A673 (cell line): ENCODE measurements at places on chromosomes 3 and 15.

GRCh38 chr3:148833223-148833622 lies 5.6 kb downstream of the CPB1 start:
- DNase-seq, result no peak

DNA sequence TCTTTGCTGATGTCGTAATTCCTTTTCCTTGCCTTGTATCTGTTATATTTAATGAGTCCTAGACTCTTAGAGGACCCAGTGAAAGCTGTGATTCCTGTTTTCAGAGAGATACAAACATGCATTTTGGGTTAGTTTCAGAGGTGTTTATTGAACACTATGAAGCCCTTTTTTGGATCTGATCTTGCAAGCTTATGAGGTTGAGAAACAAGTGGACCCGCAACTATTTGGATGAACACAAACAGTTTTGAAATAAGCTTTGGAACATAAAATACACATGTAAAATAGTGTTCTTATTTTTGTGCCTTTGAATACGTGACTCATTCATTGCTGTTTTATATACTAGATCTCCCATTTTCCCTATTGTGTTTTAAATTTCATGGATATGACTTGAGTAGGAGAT lies 33.5 kb downstream of the SNRK start:
- no peak for DNase-seq

DNA sequence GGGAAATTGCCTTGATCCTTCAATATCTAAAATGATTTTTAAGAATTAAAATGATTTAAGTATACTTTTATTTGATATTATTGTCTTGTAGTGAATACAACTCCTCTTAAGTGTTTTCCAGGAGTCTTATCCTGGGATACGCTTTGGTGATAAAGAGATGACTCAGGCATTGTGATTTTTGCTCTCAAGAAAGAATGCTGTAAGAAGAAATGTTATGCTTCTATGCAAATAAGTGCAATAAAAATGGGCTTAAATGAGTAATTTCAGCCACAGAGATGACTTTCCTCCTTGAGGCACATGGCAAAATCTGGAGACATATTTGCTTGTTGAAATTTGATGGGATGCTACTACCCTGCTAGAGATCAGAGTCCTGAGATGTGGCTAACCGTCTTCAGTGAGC lies 358.6 kb upstream of the BCHE start:
- DNase-seq, result no peak

DNA sequence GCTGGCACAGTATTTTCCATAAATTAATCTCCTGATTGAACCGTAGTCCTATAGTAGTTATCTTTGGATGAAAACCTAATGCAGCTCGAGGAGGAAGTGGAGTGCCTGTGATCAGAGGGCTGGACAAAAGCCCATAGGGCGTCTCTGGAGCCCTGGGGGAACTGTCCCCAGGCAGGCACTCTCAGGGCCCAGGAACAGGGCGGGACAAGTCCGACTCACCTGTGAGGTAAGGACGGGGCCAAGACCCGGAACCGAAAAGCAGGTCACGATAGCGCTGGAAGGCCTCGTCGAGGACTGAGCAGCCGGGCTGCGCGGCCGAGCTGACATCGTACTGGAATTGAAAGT lies 341 bp downstream of the HEXA start:
- peak; percentile 4 for DNase-seq

DNA sequence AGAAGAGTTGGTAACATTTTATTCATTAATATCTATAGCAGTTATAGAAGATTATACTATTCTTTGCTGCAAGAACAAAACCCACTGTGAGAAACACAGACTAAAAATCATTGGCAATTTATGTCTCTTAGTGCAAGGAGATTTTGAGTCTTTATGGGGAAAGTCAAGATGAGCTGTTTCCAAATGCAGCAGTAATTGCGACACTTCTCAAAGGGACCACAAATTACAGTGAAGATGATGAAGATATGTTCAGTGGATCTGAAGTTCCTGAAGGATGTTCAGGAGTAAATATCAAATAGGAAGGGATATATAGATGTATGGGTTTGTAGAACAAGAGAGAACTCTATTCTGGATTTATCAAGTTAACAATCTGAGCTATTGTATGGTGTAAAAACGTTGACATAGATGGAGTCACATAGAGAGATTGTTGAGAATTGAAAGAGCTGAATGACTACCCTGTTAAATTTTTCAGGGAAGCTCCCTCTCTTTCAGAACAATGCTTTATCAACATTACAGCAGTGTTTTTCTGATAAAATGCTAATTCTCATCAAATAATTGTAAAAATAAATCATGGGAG lies 71.8 kb downstream of the DTWD1 start:
- DNase-seq, result no peak

- DNase-seq, result peak; percentile 49
These were observed 58.7 kb upstream of the BCHE start for GRCh38 chr3:165895919-165896318.
